NCI-H2171 (cell line): ENCODE measurements at places on chromosomes 16 and 17.

DNA sequence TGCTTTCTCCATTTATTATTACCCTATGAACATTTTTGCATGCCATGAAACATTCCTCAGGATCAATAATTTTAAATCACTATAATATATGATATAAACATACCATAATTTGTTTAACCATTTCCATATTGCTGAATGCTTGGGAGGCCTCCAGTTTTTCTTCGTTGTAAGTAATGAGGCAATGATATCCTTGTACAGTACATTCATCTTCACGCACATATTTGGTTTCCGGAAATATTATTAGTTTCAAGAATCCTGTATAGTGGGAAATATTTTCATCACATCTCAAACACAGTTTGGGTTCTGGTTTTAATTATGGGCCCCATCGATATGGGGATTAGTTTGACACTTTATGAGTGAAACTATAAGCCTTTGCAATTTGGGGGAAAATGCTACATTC is 135.4 kb downstream of the HS3ST3B1 start:
- DNase-seq: no peak

DNA sequence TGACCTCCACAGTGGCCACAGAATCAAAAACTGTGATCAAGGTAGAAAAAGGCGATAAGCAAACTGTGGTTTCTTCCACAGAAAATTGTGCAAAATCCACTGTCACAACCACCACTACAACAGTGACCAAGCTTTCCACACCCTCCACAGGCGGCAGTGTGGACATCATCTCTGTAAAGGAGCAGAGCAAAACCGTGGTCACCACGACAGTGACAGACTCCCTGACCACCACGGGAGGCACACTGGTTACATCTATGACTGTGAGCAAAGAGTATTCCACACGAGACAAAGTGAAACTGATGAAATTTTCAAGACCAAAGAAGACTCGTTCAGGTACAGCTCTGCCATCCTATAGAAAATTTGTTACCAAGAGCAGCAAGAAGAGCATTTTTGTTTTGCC is 83.6 kb downstream of the C17orf58 start:
- no peak for DNase-seq

- no peak for DNase-seq
Measured at GRCh38 chr17:3002538-3003295, 60.7 kb downstream of the OR1D5 start.

DNA sequence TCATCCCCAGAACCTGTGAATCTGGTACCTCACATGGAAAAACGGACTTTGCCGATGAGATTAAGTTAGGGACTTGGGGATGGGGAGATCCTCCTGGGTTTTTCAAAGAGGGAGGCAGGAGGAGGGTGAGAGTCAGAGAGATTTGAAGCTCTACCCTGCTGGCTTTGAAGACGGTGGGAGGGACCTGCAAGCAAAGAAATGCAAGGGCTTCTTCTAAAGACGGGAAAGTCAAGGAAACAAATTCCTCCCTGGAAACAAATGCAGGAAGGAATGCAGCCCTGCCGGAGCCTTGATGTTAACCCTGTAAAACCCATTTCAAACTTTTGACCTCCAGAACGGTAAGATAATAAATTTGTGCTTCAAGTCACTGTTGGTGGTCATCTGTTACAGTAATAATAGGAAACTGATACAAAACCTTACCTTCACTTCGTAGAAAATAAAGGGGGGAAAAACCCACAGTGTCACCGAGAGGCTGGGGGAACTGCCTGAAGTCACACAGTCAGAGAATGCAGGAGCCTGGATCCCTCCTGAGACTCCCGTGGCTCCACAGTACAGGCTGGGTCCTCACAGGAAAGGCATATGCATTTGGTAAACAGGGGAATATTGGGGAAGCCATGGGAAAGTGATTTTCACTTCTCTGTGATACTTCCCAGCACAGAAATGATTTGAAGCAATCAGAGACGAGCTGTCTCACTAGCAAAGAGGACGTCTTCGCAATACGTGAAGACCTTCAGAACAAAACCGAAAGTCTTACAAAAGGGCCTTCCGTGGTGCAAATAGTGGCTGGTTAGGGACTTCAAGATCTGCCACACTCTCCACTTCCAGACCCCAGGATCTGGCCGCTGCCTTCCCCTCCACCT is 58.9 kb upstream of the CLEC3A start:
- DNase-seq: no peak

GRCh38 chr16:48011466-48011865 is 144.3 kb downstream of the ABCC12 start:
- DNase-seq: no peak

DNA sequence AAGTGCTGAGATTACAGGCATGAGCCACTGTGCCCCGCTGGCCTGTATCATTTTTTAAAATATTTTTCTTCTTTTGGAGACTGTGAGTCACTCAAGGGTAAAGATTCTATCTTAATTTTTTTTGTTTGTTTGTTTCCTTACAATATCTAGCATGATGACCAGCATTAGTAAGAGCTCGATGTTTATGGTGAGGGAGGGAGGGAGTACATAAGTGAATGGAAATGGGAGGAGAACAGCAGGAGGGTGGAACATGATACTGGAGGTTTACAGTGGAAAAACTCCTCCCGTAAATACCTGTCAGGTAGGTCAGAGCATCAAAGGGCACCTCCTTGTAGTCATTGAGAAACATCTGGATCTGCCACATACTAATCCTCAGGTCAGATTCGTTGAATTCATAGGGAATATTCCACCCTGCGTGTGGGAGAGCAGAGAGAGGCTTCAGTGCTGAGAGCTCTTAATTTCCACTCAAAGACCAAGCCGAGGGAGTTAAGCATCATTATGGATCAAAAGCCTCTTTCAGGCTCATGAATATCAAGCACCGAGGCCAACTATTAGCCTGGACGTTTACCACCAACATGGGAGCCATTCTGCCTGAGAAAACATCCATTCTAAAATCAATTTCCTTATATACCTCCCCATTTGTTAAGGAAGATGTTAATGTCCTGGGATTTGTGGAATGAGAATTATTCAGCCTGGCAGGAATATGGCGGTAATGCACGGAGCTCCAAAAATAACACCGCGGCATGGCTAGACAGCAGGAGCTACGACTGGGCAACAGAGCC is 51.8 kb downstream of the LYRM1 start:
- DNase-seq: no peak

- no peak for DNase-seq
Measured at GRCh38 chr17:37797206-37797605, 52.3 kb upstream of the HNF1B start.

DNA sequence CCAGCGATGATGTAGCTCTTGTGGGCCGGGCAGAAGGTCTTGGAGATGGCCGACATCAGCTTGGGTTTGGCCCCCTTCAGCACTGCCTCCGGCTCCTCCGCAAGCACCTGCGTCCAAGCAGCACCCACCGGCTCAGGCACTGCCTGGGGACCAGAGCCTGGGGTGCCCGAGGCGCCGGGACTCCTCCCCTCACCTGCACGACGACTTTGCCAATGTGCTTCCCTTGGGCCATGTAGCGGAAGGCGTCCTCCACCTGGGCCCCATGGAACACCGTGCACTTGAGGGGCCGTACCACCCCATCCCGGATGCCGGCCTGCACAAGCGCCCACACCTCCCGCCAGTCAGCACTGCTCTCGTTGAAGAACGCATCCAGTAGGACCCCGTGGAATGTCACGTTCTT is 15.0 kb downstream of the FASN start:
- no peak for DNase-seq

GRCh38 chr17:47145351-47145750 is 43.7 kb downstream of the CDC27 start:
- DNase-seq: no peak

DNA sequence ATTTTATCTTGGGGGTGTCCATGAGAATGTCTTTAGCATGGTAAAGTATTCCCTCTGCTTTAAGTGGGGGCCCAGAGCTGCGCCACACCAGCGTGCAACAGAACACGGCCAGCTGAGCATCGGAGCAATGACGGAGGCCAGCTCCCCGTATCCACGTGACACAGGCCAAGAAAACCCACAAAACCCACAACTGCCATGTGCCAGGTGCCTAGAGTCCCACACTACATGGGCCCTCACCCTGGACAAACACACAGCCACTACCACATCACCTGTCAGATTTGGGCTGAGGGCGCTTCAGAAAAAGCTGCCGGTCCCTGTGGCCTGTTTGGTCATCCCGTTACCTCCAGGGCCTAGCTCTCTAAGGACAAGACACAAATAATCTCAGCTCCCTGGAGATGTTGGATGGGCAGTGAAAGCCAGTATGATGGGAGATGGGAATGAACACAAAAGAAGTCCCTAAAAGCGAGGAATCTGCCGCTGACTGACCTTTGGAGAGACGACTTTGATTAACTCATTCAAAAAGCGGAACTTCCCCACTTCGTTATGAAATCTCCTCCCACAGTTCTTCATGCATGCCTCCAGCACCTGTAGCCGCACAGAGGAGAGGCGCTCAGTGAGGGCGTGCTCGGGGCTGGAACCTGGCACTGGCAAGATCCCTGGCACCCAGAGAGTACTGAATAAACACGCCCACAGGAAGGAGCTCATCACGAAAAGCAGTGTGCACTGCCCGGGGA is 17.1 kb downstream of the GGA3 start:
- DNase-seq: no peak

- DNase-seq: peak; percentile 53
Measured at GRCh38 chr17:74380086-74380958, 13.0 kb downstream of the GPR142 start.

- DNase-seq: no peak
Measured at GRCh38 chr16:57619133-57619605, 9.3 kb upstream of the ADGRG1 start.

DNA sequence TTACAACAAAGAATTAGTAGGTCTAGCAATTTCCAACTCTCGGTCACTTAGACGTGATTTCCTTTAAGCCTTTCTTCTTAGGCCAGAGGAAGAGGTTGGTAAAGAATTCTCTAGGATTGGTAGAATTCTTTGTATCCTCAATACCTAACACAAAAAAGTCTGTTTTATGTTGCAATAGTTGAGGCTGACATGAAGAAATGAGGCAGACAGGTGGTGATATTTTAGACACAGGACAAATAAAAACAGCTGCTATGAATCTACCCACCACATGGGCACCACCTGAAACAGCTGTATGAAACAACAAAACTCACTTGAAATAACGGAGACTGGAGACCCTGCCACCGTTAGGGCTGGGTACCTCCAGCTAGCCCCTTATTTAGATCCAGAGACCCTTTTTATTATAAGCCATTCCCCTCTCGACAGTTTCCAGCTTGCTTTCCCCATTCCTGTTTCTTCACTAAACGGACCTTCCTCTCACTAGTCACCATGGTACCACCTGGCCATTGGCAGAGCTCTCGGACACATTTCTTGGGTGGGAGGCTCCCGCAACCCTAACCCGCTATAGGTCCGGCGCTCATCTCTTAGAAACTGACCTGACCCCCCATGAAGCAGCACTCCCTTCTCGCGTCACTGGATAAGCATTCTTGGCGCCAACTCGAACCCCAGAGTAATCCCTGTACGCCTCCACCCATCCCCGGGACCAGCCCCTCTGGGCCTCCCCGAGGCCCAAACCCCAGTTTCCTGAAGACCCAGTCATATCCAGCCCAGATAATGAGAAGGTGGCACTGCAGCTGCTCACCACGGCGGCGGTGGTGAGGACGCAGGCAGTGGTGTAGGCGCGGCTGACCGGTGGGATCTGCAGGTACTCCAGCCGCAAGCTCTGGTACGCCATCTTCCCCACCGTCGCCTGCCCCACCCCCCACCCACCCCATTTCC is at the start of gene DERL2:
TSS of gene DERL2 (minus strand) at position 909 of the 936 bp plus-strand sequence. CDS start at position 892, 17 bp downstream.
- DNase-seq: peak; percentile 14

- no peak for DNase-seq
Measured at GRCh38 chr16:17685447-17685846, 214.7 kb upstream of the XYLT1 start.

- DNase-seq: no peak
Measured at GRCh38 chr17:57113011-57113410, 28.0 kb downstream of the AKAP1 start.
